Kasumi-1 (cell line): ENCODE measurements at places on chromosomes 4 and X.

DNA sequence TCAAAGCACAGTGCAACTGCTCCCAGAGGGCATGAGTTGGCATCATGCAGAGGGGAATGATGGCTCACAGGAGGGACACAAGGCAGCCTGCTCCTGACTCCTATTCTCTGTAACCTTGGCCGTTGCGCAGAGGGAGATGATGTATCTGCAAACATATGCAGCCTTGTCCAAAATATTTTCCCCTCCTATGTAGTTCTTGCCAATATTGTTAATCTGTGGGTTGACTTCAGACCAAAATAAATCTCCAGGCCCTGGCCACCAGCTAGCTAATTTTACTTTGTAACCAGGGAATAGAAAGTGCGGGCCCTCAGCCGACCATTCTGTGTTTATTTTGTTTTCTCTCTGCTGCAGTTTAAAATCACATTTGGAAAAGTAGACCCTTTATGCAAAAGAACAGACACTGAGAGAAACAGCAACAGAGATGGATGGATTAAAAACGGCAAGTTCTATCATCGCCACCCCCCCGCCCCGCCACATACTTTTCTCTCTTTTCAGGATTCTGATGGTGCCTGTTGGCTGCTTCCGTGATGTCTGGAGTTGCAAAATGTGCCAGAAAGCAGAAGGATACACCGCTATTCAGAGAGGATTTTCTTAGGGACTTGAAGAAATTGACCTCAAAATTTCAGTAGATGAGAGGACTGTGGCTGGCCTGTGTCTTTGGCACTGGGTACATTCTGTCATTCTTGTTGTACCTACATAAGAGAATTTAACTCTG lies 185.3 kb upstream of the BCOR start:
- no peak for DNase-seq

GRCh38 chr4:38639242-38639641 lies 24.8 kb upstream of the KLF3 start:
- DNase-seq: no peak

- DNase-seq: no peak
Measured at GRCh38 chrX:50697691-50698090, 116.3 kb downstream of the SHROOM4 start.

GRCh38 chr4:96602661-96603060 lies 762.8 kb downstream of the PDHA2 start:
- no peak for DNase-seq

DNA sequence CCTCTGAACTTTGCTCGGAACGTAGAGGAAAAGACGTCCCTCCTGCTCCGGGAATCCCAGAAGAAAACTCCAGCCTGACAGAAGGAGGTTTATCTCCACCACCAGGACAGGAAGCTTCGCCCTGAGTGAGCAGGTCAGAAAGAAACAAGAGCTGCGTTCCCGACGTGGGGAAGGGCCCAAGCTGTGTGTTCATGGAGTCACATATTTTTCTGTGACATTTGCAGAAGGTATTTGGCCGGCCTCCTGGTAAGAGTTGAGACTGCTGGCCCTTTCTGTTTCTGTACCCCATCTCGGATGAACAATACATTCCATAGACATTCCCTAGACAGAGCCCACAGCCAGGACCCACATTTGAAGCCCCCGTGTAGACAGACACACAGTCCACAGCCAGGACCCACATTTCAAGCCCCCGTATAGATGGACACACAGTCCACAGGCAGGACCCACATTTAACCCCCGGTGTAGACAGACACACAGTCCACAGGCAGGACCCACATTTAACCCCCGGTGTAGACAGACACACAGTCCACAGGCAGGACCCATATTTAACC lies 230.8 kb downstream of the SHOX start:
- DNase-seq: no peak

GRCh38 chr4:161133586-161134276 lies 1030.1 kb downstream of the FSTL5 start:
- DNase-seq: no peak

GRCh38 chrX:147476008-147476407 lies 435.7 kb upstream of the FMR1 start:
- peak; percentile 17 for DNase-seq

GRCh38 chr4:89001647-89002445 lies 55.1 kb downstream of the FAM13A start:
- no peak for DNase-seq

GRCh38 chr4:129429581-129430320 lies 333.8 kb downstream of the C4orf33 start:
- DNase-seq: no peak

GRCh38 chrX:13087322-13088155 lies 43.1 kb upstream of the FAM9C start:
- DNase-seq: peak; percentile 77

DNA sequence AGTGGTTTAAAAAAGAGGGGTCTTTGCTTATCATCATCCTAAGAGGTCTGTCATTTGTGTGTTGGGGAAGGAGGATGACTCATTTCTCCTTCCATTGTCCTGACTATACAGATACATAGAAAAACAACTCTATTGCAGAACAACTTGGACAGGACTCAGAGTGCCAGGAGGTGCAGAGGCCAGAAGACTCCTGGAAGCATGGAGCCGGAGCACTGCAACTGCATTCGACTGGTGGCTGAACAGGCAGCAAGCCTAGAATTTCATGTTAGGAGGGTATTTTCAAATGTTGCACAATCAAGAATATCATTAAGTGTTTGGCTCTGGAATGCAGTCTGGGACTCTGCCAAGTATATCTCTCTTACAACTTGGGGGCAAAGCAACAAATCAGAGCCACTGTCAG lies 35.0 kb upstream of the MAML3 start:
- DNase-seq: no peak

DNA sequence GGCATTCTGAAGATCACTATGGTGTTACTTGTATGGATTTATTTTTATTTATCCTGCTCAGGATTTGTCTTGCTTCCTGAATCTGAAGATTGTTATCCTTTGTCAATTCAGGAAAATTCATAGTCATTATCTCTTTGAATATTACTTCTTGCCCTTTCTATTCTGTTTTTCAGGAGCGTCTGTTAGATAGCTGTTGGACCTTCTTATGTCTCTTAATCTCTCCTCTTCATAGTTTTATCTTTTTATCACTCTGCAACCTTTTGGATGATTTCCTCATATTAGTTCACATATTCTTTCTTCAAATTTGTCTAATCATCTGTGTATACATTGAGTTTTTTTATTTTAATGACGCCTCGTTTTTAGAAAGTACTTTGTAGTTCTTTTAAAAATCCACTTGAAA lies 19.6 kb downstream of the WDR19 start:
- no peak for DNase-seq

DNA sequence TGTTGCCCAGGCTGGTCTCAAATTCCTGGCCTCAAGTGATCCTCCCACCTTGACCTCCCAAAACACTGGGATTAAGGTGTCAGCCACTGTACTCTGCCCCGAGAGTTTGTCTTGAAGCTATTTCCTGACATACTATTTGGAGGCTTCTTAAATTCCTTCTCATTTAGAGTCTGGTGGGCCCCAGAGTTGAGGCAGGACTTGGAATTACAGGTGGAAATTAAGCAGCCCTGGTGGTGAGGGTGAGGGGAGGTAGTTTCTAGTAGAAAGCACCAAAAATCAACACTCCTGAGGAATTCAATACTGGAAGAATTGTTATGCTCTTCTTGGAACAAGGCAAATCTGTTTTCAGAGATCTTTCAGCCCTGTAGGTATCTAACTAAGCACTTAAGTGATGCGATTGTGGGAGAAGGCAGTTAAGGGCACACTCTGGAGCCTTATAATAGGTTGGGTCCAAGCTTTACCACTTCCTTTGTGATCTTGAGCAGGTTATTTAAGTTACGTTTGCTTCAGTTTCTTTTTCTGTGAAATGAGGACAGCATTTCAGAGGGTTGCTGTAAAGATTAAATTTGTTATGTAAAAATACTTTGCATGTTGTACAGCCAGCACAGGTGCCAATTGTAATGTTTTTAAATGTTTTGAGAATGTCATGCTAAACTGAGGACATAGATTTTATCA lies 200.7 kb downstream of the SOWAHB start:
- no peak for DNase-seq

GRCh38 chr4:15451181-15451865 lies 18.4 kb upstream of the CC2D2A start:
- DNase-seq: peak; percentile 90

GRCh38 chrX:47560179-47560933 lies 649 bp upstream of the ARAF start:
- DNase-seq: no peak

- DNase-seq: no peak
Measured at GRCh38 chr4:48073567-48074103, 57.1 kb downstream of the NIPAL1 start.

DNA sequence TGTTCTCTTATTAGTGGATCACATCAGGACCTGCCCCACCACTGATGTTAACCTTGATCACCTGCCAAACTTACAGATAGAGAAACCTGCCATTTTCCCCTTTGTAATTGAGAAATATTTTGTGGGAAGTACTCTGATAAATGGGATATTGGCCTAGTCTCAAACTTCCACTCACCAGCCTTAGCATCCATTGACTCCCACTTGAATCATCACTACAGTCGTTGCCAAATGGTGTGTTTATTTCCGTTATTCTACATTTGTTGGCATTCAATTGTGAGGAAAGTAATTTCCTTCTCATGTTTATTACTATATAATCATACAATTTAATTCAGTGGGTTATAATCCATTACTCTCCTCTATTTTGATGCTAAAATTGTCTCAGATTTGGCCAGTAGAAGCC lies 156.4 kb upstream of the CXCL13 start:
- no peak for DNase-seq

GRCh38 chr4:94480362-94480951 lies 28.7 kb downstream of the PDLIM5 start:
- DNase-seq: no peak

DNA sequence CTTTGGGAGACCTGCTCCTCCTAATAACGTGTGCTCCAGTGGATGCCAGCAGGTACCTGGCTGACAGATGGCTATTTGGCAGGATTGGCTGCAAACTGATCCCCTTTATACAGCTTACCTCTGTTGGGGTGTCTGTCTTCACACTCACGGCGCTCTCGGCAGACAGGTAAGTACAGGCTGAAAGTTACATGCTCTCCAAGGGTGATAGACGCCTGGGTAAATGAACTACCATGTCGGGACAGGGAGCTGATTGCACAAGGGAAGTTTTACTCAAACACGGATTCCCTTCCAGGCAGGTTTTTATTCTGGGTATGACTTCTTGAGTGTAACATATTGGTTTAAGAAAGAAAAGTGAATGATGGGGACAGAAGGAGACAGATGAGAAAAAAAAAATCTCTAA lies 836 bp downstream of the GRPR start:
- no peak for DNase-seq

GRCh38 chrX:80334583-80334982 lies 85.7 kb upstream of the TENT5D start:
- DNase-seq: no peak

GRCh38 chr4:36172656-36173055 lies 71.7 kb downstream of the ARAP2 start:
- no peak for DNase-seq

DNA sequence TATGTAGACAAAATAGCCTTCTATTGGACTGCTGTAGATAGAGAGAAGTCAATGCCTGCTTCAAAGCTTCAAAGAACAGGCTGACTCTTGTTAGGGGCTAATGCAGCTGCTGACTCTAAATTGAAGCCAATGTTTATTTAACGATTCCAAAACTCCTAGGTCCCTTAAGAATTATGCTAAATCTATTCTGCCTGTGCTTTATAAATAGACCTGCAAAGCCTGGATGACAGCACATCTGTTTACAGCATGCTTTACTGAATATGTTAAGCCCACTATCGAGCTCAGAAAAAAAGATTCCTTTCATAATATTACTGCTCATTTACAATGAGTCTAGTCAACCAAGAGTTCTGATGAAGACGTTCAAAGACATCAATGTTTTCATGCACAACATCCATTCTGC lies 54.8 kb upstream of the RBMXL3 start:
- DNase-seq: no peak

GRCh38 chrX:46792810-46793188 lies 33.9 kb upstream of the SLC9A7 start:
- DNase-seq: no peak

DNA sequence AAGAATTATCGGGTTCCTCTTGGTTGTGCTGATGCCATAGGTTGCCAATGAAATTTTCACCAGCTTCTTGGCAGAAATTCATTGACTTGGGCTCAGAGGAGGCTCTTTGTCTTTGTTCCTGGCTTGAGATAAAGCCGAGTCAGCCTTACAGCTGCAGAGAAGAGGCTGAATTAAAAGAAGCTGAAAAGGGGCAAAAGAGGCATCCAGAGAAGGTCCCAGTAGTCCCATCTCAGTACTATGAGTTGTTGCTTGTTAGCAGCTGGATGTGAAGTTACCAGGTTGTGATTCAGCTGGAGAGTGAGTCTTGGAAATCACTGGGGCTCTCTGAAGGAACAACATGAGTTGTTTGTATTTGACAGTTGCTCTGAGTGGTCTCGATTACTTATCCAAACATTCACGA lies 59.7 kb downstream of the SMAD1 start:
- no peak for DNase-seq

- no peak for DNase-seq
Measured at GRCh38 chr4:150982557-150983233, 32.4 kb downstream of the LRBA start.

DNA sequence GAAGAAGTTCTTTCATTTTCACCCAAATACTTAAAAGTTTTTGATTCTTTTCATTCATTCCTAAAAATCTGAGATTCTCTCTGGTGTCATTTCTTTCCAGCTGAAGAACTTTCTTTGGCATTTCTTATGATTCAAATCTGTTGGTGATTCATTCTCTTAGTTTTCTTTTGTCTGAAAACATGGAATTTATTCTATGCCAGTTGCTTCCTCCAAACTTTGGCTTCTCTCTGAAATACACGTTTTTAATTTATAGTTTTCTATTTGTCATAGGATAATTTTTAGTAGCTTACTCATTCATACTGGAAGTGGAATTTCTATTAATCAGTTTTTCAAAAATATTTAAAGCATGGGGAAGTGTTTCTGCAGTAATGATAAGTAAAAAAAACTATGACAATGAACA lies 1012.0 kb downstream of the RPA4 start:
- no peak for DNase-seq

DNA sequence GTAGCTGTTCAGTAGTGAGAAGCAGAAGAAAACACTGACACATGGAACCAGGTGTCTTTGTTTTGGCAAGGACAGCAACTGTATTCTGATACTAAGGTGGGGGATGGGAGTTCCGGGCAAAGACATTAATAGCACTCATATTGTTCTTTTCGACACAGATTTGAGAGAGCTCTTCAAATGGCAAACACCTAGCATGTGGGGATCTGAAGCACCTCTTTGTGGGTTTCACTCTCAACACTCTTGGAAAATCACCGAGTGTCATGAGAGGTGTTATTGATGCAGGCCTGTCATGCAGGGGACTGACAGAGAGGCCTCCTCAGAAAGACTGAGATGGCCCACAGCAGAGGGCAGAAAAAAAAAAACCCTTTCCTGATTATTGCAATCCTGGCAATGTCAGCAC lies 228.4 kb upstream of the VCX start:
- DNase-seq: no peak

GRCh38 chr4:25030277-25031076 lies at the start of gene LGI2:
TSS of gene LGI2 (minus strand) at chr4:25030946. CDS start at chr4:25030693, 253 bp downstream.
- no peak for DNase-seq

DNA sequence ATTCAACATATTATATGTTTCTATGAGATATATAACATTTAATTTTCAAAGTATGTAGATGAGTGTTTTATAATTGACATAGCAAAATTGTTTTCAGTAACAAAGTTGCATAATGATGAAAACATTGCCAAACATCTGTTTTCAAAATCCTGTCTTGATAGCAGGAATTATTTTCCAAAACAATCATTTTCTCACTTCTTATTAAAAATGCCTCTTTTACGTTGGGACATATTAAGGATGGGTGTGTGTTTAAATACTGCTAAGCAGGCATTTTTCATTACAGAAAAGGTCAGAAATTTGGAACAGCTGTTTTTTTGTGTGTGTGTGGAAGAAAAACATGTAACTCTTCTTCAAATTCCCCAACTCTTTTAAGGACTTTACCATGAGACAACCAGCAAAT lies 452.0 kb downstream of the SPRY1 start:
- no peak for DNase-seq
